ENCODE measurements at places on chromosomes 1 and 21. TPM values are rescaled to one million over a fixed set of nuclear protein-coding genes. Genes with fewer than 3 reads are reported as not detected.

The ALX3 gene
- not detected for total RNA-seq

The CNIH3 gene
- total RNA-seq, result 0.88 TPM

- no peak for DNase-seq
These were observed 108.7 kb downstream of the USH2A start for GRCh38 chr1:216314379-216315095.

DNA sequence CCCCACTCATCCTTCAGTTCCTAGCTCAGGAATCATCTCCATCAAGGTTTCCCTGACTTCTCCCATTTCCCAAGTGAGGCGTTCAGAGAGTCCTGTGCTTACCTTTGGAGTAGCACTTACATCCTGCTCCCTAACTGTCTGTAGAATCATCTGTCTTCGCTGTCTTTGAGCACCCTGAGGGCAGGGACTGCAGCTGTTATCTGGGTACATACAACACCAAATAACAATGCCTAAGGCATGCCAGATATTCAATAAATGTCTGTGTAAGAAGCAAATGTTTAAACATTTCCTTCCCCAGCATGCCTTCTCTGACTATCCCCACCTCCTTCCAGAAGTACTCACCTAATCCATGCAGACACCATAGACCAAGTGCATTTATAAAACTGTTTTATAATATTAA, 65.4 kb downstream of the JAK1 start:
- DNase-seq, result no peak

- no peak for DNase-seq
These were observed 88.1 kb upstream of the HIVEP3 start for GRCh38 chr1:42006836-42007235.

GRCh38 chr1:91645031-91645430, 144.4 kb downstream of the CDC7 start:
- DNase-seq, result no peak

- DNase-seq, result no peak
These were observed 42.0 kb upstream of the UBE2U start for GRCh38 chr1:64161357-64161941.

GRCh38 chr1:116375887-116376728, 3.1 kb downstream of the ATP1A1 start:
- peak; percentile 88 for DNase-seq
